ENCODE measurements at places on chromosomes 12 and 14.
A peak's percentile ranks its signal among the peaks of the same experiment; 100 is the strongest.

DNA sequence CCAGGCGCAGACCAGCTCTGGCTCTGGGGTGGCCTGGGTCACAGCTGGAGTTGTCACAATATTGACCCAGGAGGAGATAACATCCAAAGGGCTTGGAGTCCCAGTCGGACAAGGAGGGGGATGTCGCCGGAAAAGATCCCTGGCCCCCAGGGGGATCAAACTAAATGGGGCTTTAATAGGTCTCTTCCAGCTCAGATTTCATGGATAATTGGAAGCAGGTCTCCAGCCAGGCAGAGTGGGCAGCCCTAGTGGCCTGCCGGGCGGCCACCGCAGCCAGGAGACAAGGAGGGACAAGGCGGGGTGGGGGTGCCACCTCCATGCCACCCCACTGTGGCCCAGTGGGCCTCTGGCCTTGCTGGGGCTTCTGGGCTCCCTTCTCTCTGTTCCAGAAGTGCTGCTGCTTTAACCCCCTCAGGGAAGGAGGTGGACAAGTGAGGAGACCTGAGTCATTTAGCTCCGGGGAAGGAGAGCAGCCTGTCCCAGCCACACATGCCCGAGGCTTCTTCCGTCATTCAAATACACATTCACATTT, 23.1 kb upstream of the PGF start:
- DNase-seq = no peak

- DNase-seq = peak; percentile 79
These were observed 78.6 kb downstream of the CCDC60 start for GRCh38 chr12:119412811-119413794.

GRCh38 chr14:105491366-105491973, 424 bp downstream of the TEDC1 start:
- DNase-seq = no peak

GRCh38 chr14:33631441-33631840, 319.4 kb downstream of the EGLN3 start:
- no peak for DNase-seq

GRCh38 chr14:33393231-33393894, 454.7 kb downstream of the NPAS3 start:
- DNase-seq = no peak

- no peak for DNase-seq
These were observed 88.5 kb upstream of the CSRP2 start for GRCh38 chr12:76967181-76967885.

DNA sequence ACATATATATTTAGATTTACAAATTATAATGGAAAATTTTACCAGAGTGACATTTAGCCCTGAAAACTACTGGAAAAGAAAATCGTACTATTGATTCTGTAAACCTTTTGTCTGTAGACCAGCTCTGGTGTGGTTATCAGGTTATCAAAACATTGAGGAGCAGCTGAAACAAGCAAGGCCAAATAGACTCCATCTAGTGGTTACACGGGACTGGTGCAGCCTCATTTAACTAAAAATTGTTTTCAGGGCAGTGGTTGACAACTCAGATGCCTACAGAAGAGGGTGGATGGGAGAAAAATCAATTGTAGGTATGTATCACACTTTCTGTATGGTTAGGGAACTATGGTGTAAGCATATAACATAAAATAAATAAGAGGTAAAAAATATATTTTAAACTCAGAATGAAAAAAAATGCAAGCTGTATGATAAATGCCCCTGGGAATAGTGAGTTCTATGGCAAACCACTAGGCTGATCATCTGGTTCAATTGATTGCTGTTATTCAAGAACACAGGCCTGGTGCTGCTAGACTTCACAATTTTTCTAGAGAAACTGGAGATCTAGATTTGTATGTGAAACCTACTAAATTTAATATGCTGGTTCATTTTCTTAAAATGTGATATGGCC, 51.2 kb downstream of the ACSS3 start:
- DNase-seq = peak; percentile 36

DNA sequence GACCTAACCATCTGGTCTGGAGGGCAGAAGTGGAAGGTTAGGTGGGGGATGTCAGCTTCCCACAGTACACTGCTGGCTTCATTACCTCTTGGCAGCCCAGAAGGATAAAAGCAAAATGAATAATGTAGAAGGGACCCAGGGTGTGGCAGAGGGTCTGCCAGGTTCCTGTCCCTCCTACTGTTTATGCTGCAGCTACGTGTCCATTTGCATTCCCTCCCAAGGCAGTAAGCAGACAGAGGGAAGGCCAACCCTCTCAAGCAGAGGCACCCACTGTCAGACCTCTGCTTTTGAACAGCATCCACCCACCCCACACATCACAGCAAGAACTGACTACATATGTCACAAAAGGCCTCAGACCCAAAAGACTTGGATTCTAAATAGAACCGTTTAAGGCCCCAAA, 19.4 kb downstream of the MAX start:
- DNase-seq = no peak

DNA sequence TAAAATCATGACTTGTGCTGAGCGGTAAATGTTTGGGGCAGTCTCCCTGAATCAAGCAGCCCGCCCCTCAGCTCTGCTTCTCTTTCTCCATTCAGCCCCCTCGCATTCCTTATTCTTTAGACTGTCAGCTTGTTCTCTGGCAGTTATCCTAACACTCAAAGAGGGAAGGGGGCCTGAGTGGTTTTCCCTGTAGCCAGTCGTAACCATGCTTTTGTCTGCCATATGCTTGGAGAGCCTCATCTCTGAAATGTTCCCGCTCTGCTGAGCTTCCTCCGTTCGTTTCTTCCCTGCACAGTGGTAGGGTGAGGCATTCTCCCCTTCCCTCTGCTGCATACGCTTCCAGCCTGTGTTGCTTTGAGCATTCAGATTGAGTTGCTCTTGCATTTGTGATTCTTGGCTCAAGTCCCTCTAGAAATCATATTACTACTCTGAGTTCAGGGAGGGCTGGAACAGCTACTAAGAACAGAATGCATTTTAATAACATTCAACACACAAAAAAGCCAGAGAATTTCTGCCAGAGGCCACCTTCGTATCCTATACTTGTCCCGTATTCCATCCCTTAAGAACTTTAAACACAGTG, 119.7 kb downstream of the FBXL14 start:
- no peak for DNase-seq

DNA sequence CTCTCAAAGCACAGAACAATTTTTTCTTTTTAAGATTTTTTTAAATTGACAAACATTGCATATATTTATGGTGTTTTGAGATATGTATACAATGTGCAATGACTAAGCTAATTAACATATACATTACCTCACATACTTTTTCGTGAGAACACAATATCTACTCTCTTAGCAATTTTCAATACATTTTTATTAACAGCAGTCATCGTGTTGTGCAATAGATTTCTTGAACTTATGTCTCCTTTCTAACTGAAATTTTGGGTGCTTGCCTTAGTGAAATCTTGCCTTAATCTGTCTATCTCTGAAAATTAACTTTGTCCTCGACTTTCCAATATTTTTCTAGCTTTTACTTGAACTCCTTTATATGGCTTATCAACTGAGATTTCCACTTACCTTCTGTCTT, 6.8 kb downstream of the OR10A7 start:
- DNase-seq = no peak

DNA sequence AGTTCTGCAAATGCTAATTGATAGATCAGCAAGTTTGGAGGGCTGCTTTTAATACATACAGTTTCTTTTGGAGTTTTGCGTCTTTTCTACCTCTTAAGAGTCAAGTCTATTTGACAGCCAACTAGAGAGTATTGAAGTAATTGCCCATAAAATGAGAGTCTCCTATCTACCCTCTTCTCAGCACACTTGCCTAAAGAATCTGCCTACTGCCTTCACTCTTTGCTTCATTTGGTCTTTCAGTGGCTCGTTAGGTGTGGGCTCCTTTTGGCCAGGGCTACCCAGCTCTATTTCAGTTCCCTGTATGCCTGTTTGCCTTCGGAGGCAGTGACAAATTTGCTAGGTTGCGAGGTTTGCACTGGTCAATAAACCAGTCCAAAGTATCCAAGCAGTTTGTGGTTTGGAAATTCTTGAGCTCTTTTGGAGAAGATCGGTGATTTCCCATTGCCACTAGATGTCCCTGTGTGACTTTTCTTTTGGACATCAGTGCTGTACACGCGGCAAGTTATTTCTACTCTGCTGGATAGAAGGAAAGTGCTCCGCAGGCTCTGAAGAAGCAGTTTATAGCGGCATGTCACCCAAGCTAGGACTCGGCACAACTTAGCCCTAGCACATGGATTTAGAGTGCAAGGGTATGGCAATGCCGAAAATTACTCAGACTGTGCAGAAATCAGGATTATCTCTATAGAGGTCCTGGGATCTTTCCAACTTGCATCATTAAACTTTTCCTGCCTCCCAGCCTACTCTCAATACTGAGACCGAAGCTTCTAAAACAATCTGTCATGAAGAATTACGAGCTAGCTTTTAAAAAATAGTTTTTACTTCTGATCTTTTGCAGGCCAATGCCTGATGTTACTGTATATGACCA, 38.6 kb downstream of the MGST1 start:
- no peak for DNase-seq

DNA sequence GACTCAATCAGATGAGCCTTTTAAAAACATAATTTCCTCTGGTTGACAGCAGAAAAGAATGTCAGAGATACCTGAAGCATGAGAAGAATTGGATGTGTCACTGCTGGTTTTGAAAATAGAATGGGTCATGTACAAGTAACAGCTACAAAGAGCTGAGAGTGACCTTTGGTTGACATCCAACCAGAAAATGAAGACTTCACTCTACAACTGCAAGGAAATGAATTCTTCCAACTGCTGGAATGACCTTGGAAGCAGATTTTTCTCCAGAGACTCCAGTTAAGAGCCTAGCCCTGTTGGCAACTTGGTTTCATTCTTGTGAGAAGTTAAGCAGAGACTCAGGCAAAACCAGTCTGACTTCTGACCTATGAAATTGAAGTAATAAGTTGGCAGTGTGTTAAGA, 505.9 kb downstream of the SLC16A7 start:
- no peak for DNase-seq

- no peak for DNase-seq
These were observed 98.1 kb upstream of the LHX5 start for GRCh38 chr12:113569806-113570205.

GRCh38 chr12:131375972-131376345, 334.9 kb upstream of the SFSWAP start:
- DNase-seq = no peak

DNA sequence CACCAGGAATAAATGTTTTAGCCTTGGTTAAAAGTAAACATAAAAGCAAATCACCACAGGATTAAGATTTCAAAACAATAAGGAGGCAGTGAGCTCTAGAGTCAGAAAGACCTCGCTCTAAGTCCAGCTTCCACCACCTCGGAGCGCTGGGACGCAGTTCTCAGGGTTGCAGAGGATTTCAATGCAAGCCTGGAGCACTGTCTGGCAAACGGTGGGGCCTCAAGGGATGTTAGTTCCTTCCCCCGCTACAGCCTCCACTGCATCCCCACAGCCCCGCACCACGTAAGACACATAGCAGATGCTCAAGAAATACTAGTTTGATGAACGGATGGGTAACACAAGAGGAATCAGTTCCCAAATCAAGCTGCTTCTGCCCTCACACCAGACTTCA, 39.3 kb upstream of the TMCC3 start:
- no peak for DNase-seq

DNA sequence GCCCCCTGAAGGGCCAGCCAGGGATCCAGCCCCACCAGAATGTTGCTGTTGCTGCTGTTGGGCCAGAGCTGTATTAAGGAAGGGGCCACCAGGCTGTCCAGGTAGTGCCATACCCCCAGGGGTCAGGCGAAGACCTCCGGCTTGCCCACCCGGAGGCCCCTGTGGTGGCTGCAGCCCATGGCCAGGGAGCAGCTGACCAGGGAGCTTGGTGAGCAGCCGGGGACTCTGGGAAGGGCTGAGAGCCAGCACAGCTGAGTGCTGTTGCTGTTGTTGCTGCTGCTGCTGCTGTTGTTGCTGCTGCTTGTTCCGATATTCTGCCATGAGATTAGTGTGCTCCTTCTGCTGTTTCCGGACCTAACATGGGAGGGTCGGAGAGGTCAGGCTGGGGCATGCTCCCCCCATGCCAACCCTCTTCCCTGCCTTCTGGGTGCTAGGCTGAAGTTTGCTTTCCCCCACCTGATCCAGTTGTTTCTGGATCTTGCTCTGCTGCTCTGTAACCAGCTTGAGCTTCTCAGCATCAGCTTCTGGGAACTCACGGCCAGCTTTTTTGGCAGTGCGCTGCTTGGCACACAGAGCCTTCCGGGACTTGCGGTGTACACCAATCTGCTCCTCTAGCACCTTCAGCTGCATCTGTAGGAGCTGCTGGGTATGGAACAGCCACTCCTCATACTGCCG, 15.2 kb upstream of the PRKAG1 start:
- DNase-seq = no peak

GRCh38 chr12:116630762-116631161, 71.6 kb downstream of the MAP1LC3B2 start:
- no peak for DNase-seq

GRCh38 chr12:41465526-41465925, 277.4 kb downstream of the PDZRN4 start:
- no peak for DNase-seq

DNA sequence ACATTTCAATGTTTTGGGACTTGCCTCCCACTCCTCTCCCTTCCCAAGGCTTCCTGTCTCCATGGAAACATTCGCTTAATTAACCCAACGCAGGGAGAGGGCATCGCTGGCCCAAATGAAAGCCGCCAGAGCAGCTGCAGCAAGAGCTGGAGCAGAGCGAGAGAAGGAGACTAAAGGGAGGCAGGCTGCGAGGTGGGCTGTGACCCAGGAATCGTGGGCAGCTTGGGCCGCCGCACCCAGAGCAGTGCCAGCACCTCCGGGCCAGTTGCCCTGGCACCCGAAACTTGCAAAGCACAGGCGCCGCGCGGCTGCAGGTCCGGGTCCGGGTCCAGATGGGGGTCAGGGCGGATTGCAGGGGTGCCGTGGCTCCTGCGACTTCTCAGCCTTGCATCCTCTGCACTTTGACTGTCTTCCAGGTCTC, 43.5 kb upstream of the PTPRQ start:
- DNase-seq = no peak

- DNase-seq = no peak
These were observed 472.7 kb upstream of the TMPO start for GRCh38 chr12:98042668-98043067.

DNA sequence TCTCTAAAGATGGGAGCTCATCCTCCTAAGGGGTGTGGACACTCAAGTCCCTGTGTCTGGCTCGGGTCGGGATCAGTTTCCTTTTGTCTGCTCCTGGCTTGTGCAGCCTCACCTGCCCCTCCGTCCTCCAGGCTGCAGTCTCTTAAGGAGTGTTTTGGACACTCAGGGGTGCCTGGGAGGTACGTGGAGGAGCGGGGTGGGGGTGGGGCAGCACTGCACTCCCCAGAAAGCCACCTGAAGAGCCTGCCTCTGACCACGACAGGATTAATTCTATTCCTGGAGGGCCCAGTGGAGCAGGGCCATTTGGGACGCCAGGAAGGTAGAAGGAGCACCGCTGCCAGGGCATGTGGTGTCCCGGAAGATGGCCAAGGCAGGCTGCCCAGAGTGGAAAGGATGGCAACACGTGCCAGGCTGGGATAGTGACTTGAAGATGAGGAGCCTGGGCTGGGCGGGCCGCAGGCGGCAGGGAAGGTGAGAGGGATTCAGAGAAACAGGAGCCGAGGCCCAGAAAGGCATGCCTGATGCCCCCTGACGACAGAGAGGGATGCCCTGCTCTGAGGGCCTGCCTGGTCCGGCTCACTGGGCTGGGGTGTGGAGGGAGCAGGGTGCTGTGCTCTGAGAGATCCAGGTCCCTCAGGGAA, 14.8 kb upstream of the LRTM2 start:
- no peak for DNase-seq
